ENCODE measurements at places on chromosomes 11 and 22.

DNA sequence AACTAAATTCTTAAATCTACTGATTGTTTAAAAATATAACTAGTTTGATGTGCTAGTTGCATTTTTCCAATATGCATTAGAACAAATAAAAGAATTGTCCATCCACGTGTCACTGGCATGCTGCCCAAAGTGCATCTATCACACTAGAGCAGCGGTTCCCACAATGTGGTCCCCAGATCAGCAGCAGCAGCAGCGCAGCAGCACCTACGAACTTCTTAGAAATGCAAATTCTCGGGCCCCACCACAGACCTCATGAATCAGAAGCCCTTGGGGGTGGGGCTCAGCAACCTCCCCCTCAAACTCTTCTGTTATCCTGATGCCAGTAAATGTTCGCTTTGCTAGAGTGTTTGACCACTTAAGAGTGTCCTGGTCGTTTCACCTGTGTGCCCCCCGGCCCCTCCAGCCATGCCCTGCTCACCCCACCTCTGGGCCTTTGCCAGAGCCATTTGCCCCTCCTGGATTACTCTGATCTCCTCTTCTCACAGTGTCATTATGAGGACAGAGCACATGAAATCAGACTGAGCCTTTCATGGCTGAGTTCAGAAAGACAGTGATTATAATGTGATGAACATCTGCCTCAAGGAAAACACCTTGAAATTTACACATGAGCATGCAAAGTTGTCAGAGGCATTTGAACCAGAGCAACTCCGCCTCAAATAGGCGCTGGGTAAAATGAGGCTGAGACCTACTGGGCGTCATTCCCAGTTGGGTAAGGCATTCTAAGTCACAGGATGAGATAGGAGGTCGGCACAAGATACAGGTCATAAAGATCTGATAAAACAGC is 12.6 kb upstream of the VSIG10L2 start:
- DNase-seq = no peak

GRCh38 chr11:3021125-3021524 is 29.0 kb upstream of the NAP1L4 start:
- DNase-seq = peak; percentile 25

- DNase-seq = peak; percentile 77
Observed at GRCh38 chr22:17742527-17742902, 31.8 kb downstream of the BID start.

DNA sequence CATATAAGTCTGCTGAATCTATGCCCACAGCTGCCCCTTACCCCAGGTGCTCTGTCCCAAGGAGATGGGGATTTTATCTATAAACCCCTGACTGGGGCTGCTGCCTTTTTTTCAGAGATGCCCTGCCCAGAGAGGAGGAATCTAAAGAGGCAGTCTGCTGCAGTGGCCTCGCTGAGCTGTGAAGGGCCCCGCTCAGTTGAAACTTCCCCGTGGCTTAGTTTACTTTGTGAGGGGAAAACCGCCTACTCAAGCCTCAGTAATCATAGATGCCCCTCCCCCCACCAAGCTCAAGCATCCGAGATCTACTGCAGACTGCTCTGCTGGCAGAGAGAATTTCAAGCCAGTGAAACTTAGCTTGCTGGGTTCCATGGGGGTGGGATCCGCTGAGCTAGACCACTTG is 7.4 kb upstream of the SCGB1D4 start:
- DNase-seq = no peak

DNA sequence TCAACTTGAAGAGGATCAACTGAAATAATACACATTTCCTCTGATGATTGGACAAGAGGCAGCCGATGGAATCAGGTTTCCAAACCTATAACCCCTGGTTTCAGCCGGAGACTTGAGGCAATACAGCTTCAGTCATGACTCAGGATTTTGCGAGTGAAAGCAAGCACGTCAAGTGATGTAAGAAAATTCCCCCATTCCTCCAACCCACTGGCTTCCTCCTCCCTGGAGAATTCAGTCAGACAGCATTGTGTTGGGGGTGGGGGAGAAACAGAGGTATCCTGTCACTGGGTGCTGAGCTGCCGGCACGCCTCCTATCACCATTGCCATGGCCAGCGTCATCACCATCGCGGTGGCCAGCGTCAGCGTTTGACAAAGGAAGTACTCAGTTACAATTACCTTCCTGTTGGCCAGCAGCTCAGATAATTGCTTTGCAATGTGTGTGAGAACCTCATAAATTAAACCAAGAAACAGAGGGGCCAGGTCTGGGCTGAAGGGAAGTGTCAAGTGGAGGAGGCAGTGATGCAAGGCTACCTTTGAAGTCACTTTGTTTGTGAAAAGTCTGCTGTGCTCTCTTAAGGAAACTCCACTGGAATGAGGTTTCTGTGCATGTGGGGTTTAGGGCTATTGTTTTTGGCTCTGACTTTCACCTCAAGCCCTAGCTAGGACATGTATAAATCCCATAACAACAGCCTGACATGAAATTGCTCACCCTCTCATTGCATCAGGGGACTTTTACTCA is 50.2 kb downstream of the LIF start:
- DNase-seq = peak; percentile 69

GRCh38 chr11:98056945-98057344 is 963.8 kb upstream of the CNTN5 start:
- no peak for DNase-seq

DNA sequence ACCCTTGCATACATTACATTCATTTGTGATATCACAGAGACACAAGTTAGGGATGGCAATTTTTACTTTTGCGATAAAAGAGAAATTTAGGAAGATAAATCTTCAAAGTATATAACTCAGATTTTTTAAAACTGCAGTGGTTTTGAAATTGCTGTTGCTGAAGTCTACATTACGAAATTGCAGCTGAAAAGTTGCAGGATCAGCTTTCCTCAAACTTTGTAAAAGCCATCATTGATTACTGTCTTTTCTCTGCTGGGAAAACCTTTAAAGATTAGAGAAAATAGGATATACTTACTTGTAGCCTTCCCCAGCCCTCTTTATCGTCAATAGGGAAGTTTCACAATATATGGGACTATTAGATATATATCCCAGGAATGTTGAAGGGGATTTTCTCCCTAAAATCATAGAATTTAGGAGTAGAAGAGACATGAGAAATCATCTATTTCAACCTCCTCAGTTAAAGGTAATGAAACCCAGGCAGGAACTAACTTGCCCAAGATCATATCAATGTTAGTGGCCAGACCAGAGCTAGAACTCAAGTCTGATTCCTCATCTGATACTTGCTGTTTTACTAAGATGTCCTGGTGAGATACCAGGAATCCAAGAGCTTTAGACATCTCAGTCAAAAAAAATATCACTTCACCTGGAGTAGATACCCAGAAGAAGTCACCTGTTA is 10.4 kb upstream of the AGBL2 start:
- no peak for DNase-seq

DNA sequence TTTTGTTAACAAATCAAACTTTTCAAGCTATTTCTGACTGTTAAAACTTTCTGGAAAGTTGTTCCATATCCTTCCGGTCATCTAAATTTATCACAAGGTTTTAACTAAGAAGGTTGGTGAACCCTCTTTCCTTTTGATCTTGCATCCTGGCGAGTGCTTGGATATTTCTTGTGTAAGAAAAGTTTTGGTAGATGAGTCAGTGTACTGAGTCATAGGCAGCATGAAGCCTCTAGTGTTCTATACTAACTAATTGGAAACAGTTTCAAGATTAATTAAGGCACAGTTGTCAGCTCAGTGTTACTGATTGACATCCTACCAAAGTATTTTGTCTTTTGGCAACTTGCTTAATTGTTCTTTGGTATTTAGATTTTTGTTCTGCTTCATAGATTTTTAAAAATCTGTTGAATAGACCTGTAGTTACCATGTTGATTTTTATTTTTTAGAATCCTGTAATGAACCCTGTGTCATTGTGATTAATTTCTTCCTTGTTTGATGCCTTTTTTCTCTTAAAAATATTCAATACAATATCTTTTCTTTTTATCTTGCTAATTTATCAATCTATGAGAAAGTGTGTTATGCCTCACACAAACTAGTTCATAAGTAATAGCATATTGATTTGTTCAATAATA is 38.0 kb downstream of the METTL15 start:
- no peak for DNase-seq

GRCh38 chr22:44622679-44623078 is 79.3 kb upstream of the PRR5 start:
- no peak for DNase-seq

DNA sequence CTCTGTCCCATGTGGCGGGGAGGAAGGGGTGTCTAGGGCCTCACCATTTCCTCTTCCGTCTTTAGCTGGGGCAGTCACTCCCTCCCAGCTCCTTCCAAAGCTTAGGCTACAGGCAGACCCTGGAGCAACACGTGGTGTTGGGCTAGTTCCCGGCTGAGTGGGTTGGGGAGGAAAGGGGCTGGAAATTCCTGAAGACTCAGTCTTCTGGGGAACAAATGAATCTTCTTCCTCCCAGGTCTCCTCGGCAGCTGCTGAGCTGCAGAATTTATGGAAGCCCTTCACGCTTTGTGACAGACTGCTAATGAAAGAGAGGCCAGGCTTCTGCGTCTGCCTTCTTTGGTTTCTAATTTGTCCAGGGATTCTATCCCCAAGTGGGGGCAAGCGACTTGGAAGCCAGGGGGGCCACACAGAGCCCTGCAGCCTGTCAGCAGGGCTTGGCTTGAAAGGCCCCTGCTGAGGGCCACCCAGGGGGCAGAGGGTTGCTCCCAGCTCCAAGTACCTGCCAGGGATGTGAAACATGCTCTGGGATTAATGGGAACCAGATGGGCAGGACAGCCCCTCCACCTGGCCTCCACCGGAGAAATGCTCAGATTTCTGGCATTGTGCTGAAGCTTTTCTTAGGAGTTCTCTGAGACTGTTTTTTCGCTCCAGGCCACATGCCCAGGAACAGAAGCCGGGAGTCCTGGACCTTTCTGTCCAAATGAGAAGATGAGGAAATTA is 123.1 kb downstream of the PKNOX2 start:
- DNase-seq = no peak

DNA sequence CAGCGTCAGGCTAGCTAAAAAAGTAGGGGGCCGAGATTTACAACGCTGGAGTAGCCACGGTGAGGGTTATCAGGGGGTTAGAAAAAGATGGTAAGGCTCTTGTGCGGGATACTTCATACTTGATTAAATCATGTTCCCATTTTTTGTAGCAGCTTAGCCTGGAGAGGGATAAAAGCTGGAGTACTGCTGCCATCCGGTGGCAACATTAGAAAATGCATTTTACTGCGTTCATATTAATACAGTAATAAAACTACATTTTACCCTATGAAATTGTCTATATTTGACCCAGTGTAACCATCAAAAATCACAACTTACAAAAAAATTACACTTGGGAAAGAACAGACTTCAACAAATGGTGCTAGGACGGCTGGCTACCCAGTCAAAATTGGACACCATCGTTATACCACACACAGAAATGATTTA is 17.3 kb downstream of the RPUSD4 start:
- DNase-seq = peak; percentile 32

GRCh38 chr11:77501758-77502157 is 27.9 kb upstream of the PAK1 start:
- no peak for DNase-seq

DNA sequence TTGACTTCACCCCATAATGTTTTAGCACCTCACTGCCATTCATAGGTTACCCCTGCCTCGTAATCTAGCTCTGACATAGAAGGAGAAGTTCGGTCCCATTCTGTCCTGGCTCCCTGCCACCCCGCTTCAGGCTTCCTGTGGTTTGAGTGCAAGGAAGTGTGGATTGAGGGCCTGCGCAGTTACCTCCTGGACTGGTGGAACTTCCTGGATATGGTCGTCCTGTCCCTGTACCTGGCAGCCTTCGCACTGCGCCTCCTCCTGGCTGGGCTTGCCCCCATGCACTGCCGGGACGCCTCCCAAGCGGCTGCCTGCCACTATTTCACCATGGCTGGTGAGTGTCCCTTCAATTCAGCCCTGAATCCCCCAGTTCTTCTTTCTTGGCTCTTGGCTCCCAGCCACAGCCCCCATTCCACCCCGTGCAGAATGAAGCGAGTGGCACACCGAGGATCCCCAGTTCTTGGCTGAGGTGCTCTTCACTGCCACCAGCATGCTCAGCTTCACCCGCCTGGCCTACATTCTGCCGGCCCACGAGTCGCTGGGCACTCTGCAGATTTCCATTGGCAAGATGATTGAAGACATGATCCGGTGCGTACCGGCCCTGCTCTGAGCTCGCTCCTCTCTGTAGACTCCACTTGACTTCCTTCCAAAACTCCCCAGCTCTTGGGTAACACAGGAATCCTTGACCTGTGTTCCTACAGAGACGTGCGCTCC is 15.4 kb downstream of the ART5 start:
- no peak for DNase-seq

- no peak for DNase-seq
Observed at GRCh38 chr11:15035283-15035682, 38.1 kb upstream of the CALCB start.

Data from stimulated activated CD4-positive, alpha-beta T cell treated with anti-CD3 and anti-CD28 coated beads, Interleukin-4, amount 100 ng/mL, for 24 hours (primary cell).